ENCODE measurements at places on chromosomes 2 and 18.

- DNase-seq = peak; percentile 32
Measured at GRCh38 chr18:60070631-60071030, 170.8 kb downstream of the PMAIP1 start.

GRCh38 chr2:88808083-88808482 lies 116.6 kb downstream of the RPIA start:
- DNase-seq = no peak

DNA sequence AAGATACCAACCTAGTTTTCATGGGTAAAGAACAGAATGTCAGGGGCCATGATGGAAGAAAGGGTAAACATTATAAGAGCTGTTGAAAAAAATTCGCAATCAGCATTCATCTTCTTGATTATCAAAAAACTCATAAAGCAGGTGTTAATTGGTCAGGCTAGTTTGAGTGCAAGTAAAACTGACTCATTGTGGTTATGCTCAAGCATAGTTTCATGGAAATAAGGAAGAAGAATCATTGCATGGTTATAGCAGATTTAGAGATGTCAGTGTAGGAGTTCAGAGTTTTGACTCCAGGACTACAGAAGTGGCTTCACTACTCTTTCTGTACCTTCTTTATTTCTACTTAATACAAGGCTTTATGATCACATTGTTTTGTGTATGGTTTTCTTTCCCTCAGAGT lies 26.9 kb upstream of the CDH19 start:
- DNase-seq = no peak

DNA sequence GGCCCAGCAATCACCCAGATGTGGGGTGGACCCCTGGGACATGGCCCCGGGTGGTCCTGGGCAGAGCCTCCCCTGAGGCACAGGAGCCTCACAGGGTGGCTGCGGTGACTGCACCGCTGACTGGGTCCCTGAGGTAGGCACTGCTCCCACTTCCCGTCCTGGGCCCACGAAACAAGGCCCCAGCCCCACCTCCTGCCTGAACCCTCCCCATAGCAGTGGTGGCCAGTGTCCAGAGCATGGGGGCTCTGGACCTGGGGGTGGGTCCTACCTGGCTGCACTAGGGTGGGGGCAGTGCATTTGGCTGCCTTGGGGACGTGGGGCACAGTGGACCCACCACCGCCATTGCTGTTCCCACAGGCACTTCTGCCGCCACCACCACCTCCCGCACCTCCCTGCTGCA lies 39.4 kb downstream of the TDRD15 start:
- no peak for DNase-seq

DNA sequence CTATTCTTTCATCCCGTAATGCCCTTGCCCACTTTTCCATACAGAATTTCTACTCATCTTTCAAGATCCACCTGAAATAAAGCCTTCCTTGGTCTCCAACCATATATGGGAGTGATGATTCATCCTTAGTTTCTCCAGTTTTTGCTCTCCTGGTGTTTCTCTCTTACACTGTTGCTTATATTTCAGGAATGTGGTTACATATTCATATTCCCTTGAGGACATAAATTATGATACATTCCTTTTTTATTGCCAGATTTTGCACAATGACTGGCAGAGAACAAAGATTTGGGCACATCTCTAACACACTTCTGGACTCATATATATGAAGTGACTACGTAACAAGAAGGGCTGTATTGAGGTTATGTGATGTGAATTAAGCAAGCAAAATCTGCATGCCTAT lies 1573.4 kb upstream of the NXPH2 start:
- DNase-seq = peak; percentile 91

DNA sequence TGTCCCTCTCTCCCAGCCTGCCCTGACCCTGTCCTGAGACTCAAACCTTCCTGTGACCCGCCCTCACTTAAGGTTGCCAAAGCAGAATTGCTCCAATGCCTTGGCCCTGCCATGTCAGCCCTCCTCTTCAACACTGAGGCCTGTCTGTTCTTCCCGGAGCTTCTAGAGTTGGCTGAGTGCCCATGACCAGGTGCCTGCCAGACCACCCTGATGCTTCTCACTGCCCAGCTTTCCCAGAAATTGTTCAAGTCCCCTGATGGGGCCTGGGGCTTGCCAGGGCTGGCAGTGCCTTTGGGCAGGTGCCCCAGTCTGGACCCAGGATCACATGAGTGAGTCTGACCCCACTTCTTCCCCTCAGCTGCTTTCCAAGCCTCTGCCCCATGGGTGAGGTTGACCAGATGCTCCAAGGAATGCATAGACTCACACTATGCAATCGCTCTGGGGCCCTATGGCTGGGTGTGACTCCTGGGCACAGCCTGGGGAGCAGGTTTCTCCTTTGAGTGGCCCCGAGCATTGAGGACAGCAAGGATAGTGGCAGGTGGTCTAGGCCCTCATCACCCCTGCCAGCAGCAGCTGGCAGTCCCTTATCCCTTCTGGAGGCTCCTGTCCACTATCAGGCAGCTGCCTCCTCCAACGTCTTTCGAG lies 3.1 kb upstream of the INPP5D start:
- no peak for DNase-seq

DNA sequence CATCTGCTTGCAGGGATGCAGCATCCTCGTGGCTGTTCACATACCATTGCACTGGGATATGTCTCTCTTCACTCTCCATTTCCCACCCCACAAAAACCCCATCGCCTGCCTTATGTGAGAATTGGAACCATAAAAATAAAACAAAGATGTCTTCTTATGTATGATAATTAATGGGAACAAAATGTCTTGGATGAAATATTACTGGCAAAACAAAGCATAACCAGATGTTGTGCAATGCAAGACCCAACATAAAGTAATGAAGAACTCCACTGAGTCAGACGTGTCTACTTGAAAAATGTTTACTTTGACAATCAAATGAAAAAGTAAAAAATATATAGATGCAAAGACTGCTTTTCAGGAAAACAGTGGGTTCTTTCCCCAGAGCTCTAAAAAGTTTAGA lies 611.3 kb upstream of the SYT4 start:
- no peak for DNase-seq

Data from fibroblast of skin of back (primary cell).